NCI-H460 (cell line): ENCODE measurements at places on chromosomes 6 and 20. TPM values are rescaled to one million over a fixed set of nuclear protein-coding genes. Genes with fewer than 3 reads are reported as not detected.

- no peak for DNase-seq
These were observed 113.5 kb downstream of the SLC22A3 start for GRCh38 chr6:160461641-160462040.

- no peak for DNase-seq
These were observed 626.1 kb downstream of the DHX35 start for GRCh38 chr20:39588148-39588757.

GRCh38 chr20:46717818-46718541, 8.5 kb downstream of the SLC2A10 start:
- DNase-seq = no peak

GRCh38 chr6:74764486-74764885, 441.4 kb downstream of the COL12A1 start:
- no peak for DNase-seq

PPP2R5D gene
- total RNA-seq = 34.8 and 35.7 TPM in 2 replicates

GRCh38 chr6:137176729-137177128, 3.3 kb upstream of the IL22RA2 start:
- no peak for DNase-seq

- DNase-seq = no peak
These were observed 249.3 kb downstream of the PREX1 start for GRCh38 chr20:48578397-48579098.

- DNase-seq = no peak
These were observed 110.3 kb downstream of the JARID2 start for GRCh38 chr6:15356179-15356578.
